Forelimb muscle (tissue), 1 donor: ENCODE measurements at places on chromosomes 12 and 14.
A peak's percentile ranks its signal among the peaks of the same experiment; 100 is the strongest.

GRCh38 chr14:99316281-99317163 is 44.5 kb upstream of the BCL11B start:
- DNase-seq: no peak

DNA sequence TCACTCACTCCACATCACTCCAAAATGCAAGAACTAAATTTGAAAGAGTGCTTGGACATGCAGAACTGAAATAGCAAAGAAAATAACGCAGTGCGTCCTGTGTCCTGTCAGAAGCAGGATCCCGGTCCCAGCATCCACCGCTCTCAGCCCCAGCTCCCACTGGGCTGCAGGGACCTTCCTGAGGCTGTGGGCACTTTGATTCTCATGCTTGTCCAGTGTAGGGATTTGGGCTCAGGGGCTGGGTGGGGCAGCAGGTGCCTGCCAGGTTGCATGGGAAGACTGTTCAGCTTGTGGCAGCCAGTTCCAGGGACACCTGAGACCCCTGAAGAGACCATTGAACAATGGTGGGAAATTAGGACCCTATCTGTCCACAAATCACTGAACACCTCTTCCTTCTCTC is 140.0 kb upstream of the FKBP4 start:
- no peak for DNase-seq

DNA sequence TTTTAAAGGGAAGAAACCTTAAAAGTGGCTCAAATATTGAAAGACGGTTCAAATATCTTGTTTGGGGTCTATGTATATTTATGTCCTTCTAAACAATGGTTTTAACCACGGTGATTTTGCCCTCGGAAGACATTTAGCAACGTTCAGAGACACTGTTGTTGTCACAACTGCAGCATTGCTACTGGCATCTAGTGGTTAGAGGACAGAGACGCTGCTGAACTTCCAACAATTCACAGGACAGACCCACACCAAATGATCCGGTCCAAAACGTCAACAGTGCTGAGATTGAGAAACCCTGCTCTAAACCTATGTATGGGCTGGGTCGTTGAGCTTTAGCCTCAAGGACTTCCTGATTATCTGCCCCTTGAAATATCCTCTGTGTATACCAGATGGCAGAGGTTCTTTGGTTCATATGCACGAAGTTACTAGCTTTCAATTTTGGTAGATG is 1.7 kb downstream of the ANGEL1 start:
- no peak for DNase-seq

DNA sequence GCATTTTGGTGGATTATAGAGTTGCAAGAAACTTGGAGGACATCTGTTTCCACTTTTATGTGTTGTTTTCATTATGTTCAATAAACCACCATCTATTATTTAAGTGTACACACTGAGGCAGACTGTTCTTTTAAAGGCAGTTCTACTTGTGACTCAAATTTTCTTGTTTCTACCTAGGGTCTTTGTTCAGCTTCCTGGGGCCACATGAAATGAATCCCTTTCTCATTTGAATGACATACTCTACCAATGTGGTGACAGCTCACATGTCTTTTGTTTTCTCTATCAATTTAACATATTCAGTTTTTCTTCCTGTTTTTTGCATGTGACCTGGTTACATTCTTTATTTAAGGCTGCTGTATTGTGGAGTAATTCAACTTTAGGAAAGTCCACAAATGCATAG is 7.9 kb downstream of the SLC16A7 start:
- DNase-seq: no peak

DNA sequence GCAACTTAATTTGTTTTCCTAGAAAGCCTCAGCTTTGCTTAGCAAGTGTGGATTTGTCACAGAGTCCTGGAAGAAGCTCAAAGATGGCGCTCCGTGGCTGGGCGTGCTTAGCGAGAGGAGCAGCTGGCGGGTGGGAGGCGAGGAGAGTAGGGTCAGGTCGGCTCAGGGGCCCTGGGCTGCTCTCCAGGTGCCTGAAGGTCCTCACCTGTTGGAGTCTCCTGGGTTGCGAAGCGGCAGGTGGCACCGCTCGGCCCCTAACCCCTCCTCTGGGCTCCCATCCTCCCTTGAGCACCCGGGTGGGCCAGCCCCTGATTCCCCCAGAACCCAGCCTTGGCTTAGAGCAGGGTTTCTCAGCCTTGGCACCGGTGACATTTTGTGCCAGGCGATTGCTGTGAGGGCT is 25.1 kb downstream of the LRTM2 start:
- no peak for DNase-seq

DNA sequence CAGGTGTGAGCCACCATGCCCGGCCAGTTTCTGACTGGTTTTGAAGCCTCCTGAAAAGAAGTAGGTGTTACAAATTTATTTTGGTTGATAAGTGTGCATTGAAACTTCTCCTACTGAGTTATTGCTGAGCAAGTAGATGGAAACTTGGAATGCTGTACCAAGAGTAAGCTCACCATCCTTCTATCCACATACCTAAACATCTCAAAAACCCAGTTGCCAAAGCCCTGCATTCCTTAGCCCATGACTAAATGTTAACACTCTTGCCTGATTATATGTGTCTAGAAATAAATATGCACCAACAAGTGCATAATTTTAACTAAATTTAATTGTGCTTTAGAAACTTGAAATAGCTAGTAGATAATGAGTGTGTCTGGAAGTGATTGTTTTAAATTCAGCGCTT is 357.8 kb downstream of the DUSP6 start:
- DNase-seq: no peak

DNA sequence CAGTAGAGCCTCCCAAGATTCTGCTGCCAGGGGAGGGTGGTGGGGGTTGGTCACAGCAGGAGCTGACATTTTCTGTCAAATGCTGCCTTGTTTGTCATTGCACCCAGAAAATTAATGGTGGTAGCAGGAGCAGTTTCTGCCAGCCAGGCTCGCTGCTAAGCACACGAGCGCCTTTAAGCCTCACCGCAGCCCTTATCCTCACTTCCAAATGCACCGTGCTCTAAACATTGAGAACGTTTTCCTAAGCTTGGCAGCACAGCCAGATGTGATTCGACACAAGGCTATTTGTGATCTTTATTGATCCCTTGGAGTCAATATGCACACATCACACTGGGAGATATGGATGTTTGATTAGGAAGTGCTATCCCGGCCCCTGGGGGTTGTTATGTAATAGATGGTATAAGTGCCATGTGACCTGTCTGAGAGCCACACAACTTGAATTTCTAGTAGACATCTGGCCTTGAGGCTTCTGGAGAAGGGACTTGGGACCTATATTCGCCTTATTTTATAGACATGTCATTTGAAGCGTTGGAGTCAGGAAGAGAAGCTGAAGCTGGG is 31.6 kb upstream of the BEGAIN start:
- no peak for DNase-seq

DNA sequence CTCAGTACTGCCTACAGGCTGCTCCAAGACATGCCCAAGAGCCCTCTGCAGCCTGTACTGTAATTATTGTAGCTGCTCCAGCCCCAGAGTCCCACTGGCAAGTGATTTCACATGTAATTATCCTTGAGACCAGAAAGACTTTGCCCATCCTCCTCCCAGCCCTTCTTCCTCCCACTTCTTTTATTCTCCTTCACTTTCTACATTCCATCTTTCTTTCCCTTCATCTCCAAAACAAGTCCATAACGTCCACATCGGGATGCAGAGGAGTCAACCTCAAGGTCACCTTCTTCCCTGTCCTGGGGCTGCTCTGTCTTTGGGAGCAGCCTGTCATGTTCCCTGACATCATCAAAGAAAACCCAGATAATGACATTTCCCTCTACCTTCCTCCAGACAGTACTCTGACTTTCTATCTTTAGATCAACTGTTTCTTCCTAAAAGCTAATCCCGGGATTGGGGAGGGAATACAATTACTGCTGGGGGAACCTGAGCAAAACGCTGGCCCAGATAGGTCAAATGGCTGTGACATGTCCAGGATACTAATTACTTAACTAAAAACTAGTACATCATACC is 39.1 kb downstream of the SLC8A3 start:
- no peak for DNase-seq

- DNase-seq: peak; percentile 22
These were observed 108.5 kb downstream of the SLC38A1 start for GRCh38 chr12:46160101-46160980.

DNA sequence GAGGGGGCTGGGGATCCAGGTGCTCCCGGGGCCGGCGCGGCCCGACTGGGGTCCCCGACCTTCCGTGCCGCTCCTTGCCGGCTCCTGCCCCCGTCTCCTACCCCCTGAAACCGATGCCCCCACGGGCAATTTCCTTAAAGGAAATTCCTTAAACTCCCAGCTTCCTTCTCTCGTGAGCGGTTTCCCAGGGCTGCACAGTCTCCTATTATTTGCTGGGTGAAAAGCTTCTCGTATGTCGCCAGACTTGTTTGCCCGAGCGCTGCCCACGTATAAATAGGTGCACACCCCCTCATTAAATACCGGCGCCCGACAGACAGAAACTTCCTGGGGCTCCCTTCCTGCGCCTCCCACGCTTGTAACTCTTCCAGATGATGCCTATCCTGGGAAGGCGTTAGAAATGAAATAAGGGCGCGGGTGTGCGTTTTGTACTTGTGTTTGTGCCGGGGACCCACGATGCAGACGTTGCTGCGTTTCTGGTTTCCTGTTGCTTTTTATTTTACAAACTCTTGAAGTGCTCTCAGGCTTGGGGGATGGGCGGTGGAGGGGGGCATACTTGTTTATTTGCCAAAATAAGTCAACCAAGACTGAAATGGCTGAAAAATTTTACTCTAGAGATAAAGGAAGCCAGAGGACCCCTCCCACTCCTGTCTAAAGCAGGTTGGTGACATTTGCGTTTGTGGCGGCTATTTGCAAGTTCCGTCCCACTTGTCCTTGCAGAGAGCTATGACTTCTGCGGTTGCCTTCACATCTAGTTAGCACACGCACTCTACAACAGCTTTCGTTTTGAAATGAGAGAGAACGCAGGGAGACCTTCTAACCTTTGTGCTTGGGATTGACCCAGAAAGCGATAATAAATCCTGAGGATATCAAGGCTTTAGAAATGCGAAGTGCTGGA is 1.0 kb downstream of the HIP1R start:
- DNase-seq: no peak
